ENCODE measurements at places on chromosomes 2 and 18.

GRCh38 chr2:61959381-61960293, 54.2 kb downstream of the COMMD1 start:
- no peak for DNase-seq

GRCh38 chr2:48080534-48081316, 174.4 kb upstream of the FBXO11 start:
- DNase-seq: no peak

GRCh38 chr2:172909454-172909853, 166.2 kb upstream of the MAP3K20 start:
- DNase-seq: no peak

GRCh38 chr2:199775267-199775666, 75.7 kb downstream of the FTCDNL1 start:
- DNase-seq: no peak

DNA sequence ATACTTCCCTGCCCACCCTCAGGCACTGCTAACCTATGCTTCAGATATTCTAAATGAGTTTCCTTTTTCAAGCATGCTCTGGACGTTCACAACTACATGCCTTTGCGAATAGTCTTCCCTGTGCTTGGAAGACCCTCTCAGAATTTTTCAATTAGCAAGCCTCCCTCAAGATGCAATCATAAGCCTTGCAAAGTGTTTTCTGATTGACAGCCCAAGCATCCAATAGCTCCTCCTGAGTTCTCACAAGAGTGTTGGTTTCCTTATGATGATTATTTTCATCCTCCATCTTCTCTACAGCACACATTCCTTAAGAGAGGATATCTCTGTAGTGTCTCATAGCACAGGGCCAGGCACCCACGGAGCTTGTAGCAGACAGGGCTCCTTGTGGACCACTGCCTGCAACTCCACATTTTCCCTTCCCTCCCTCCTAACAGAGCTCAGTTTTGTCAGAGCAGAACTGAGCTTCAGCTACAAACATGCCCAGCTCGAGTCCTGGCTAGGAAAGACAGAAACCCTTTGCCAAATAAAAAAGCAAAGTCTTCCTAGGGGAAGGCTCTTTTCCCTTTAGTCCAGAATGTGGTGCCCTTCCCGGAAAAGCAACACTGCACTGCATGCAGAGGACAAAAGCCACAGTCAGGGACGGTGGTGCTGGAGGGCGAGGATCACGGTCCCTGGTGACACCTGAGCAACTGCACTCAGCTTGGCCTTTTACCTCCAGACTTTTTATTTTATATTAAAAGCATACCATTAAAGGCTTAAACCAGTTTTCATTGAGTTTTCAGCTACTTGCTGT, 819.8 kb upstream of the ID2 start:
- DNase-seq: no peak

GRCh38 chr18:68288408-68288807, 426.5 kb downstream of the TMX3 start:
- DNase-seq: no peak

DNA sequence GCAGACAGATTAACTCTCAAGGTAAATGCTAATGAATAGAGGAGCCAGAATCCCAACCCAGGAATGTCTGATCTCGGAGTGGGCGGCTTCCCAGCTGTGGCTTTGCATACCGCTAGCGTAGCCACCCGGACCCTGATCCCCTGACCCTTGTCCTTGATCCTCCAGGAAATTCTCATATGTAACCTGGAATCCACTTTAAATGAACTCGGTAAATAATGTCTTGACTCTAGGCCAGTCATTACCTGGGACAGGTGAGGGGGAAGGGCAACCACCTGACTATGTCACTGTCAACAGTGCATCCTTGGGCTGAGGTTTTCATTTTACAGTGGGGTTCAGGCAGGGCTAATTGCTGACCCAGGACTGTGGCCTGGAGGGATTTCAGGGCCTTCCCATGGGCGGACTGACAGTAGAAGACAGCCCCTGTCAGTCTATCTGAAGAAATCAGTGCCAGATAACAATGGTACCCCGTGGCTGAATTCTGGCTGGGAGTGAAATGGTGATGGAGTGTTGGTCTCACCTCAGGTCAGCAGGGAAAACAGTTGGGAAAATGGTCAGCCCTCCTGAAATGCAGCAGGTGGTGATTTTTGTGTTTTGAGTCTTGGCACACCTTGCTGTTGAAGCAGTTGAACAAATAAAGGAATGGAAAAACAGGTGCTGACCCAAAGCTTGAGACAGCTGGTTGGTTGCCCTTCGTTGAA, 9.6 kb downstream of the ACKR3 start:
- DNase-seq: no peak

- no peak for DNase-seq
These were observed 6.5 kb downstream of the MAP4K4 start for GRCh38 chr2:101704046-101704466.

GRCh38 chr2:237507512-237507911, 20.5 kb downstream of the MLPH start:
- no peak for DNase-seq

DNA sequence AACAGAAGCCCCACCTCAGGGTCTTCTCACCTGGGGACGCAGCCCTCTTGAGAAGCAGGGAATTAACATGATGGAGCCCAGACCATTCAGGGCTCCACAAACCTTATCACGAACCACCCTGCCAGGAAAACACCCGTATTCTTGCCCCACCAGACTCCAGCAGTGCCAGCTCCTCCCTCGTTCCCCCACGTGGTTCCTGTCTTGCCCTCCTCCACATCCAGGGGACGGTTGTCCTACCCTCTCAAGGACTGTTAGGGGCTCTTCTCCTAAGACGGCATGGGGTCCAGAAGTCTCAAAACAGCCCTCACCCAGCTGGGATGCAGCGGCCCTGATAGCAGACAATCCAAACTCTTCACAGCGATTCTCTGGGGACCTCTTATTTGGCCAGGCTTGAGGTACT, 372.2 kb upstream of the HS6ST1 start:
- DNase-seq: no peak

- no peak for DNase-seq
These were observed 695.6 kb downstream of the TSN start for GRCh38 chr2:122451040-122451439.

- no peak for DNase-seq
These were observed 515.9 kb upstream of the CELF4 start for GRCh38 chr18:38081516-38081915.

- DNase-seq: no peak
These were observed 156.6 kb downstream of the KCNJ3 start for GRCh38 chr2:154855138-154855537.

DNA sequence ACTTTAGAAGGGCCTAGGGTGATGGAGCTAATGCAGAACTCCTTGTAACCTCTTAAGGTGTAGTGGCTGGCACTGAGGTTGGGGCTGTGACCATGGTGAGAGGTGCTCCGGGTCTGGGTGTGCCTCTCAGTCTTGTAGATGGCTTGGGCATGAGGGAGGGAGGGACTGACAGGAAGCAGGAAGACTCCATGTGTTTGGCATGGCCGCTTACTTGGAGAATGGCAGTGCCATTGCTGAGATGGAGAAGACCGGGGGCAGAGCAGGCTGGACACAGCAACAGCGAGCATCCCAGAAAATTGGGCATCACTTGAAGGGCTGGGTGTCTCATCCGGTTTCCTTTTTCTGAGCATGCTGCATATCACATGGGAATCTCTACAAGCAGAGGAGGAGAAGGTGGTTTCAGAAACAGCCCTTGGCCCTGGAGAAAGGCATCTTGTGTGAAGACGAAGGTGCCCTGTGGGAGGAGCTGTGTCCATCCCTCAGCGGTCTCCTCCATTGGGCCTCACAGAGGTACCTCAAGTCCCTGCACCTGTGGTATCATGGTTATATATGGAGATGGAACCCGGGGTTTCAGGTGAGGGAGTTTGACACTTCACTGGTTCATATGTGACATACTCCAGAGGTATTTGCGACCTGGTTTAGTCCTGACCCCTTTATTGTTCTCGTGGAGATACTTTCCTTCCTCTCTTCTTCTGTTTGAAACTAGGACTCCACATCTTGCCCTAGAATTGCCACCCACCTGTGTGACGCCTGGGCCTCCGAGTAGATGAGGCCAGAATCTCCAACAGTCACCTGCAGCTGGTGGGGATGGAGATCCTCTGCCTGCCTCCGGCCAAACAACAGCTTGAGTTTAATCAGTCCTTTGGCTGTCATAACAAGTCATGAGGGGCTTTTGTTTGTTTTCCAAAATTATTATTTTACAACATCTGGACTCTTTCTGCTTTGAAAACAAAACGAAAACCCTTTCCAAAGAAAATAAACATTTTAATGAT, 45.6 kb downstream of the INPP4A start:
- DNase-seq: no peak

DNA sequence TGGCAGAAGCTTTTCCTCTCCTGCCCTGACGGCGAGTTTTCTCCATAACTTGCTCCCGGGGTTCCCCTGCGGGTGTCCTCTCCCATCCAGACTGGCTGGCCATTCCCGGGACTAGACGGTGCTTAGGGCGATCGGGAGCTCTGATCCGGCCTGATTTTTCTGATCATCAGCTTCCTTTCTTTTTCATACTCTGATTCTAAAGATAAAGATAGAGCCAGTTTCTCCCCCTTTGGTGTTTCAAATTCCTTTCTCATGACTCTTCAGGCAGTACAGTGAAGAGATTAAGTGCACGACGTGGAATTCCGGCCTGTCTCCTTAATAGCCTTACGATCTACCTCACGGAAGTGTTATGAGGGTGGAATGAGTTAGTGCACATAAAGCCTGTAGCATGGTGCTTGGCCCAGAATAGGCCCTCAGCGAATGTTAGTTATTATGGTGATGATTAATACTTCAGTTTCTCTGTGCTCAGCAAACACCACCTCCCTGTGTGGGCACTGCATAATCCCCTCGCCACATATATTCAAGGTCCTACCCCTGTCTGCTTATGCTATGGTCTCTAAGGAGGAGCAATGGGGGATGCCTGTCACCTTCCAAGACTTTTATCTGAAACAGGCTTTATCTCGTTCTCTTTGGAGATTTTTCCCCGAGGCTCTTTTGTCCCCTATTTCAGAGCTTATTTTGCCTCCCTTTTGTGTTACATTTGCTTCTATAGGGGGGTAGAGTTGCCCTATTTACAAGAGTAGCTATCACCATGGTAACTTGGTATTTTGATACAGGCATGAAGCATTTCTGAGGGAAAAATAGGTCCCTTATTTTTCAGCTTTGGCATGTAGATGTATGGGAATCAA, 254.8 kb downstream of the CDH2 start:
- DNase-seq: no peak

GRCh38 chr2:48738806-48739205, 16.7 kb downstream of the LHCGR start:
- no peak for DNase-seq

DNA sequence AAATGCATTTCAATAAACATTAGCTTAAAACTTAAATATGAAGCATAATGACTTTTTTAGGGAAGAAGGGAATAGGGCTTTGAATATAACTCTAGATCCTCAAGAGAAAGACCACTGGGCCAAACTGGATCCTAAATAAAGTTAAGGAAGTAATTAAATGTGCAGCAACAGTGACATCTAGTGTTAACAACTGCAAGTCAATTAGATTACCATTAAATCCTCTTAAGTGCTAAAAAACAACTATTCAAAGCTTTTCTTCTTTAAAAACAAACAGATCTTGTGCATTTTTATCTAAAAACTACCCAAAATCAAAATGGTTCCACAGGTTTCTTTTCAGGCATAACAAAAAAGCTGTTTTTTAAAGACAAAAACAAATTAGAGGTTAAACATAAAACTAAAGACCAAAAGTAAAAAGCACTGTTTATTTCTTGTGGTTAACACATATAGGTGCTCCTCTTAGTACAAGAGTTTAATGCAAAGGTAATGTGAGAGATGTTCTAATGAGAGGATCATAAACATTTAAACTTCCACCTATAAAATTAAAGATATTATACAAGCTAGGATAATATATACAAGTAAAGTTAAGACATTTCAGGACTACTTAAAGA, 111.4 kb downstream of the THADA start:
- DNase-seq: peak; percentile 39

DNA sequence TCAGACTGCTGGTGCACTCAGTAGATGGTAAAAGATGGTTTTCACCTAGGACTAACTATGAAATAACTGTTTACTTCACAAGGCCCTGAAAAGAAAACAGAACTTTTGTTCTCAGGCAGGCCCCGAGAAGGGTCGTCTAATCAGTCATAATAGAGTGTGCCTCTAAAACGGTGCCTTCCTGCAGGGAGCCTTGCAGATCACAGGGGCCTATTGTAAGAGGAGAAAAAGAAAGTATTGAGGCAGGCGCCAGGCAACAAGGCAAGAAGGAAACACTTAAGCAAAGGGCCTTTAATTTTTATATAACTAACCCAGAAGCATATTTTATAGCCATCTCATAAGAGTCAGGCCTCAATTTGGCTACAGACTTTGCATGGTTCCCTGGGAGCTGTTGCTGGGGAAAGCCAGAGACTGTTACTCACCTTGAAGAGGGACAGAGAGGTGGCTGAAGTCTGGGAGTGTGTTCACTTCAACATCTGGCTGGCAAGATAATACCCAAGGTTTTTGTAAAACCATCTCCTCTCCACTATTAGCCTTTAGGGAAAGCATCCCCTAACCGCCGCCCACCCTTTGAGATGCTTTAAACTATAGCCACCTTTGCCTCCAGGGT, 117.1 kb downstream of the PRPF40A start:
- no peak for DNase-seq

DNA sequence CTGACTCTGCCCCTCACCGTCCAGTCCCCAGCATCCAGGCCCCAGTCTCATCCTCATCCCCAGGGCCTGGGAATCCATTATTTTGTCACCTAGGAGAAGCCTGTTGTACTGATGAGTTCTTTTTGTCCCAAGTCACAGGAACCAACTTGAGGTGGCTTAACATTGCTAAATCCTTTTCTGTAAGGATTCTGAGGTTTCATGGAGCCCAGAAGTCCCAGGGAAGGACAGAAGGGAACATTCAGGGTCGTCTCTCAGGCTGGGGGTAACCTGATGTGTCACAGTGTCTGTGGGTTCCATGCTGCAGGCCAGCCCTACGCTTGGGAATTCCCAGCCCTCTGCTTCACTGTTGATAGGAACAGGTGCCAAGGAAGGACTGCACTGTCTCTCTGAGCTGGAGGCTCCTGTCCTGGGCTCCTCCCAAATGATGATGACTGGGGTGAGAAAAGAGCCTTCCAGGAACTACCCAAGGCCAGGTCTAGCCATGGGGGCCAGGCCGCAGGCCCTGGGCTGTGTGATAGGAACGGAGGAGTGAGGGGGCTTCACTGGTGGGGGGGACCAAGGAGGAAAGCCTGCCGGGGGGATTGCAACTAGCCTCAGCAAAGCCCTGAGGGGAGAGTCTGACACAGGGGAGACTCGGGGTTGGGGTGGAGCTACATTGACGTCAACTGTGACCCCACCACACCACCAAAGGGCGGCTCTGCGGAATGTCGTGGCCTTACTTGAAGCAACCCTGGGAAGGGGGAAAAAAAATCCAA, 145.7 kb downstream of the SMAD7 start:
- no peak for DNase-seq

DNA sequence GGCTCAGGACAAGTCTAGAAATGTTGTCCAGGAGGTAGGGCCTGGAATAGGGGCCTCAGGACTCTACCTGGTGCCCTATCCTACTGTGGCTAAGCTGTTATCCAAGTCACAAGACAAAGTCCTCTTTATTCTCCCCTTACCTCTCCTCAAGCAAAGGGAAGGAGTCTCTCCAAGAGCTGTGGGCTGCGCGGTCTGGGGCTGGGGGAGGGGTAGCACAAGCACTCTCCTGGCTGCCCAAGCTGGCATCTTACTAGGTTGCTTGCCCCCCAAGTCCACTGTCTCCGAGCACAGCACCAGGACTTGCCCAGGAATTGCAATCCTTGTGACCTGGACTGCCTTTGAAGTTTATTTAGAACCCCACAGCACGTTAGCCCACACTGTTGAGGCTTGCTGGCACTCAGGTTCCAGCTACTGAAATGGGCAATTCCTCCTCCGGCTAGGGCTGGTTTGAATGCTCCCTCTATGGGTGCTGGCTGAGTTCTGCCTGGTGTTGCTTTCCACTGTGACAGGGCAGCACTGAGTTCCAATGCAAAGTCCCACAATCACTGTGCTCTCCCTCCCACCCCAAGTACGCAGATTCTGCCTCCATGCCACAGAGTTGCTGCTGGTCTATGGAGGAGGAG, 18.5 kb downstream of the DHRS9 start:
- no peak for DNase-seq
